ENCODE measurements at places on chromosomes 16 and 17.

DNA sequence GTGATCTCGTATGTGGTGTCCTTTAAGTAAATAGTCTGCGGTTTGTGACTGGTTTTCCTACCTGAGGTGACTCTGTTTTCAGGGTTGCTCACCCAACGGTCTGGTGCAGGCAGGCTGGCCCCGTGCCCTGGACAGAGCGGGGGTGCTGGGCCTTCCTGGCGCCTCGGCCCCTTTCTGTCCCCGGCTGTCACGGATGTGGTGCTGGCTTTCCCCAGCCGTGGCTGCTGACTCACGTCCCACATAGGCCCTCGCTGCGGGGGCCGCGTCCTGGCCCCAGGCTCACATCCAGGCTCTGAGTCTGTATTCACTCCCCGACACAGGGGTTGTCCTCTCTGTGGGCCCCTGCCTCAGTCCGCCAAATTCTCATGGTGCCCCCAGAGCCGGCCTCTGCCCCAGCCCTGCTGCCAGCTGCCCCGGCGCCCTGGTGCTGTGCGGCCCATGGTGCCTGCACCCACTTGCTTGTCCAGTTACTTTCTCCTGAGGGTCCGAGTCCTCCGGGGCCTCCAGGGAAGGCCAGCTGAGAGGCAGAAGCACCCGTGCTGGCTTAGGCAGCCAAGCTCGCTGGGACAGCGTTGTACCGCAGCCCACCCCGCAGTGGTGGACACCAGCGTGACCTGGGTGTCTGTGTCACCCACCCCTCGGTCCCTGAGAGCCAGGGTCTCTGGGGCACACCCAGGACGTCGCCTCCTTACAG, 5.9 kb downstream of the CHMP6 start:
- no peak for DNase-seq

- no peak for DNase-seq
These were observed 4.5 kb downstream of the TTYH2 start for GRCh38 chr17:74217888-74218287.

DNA sequence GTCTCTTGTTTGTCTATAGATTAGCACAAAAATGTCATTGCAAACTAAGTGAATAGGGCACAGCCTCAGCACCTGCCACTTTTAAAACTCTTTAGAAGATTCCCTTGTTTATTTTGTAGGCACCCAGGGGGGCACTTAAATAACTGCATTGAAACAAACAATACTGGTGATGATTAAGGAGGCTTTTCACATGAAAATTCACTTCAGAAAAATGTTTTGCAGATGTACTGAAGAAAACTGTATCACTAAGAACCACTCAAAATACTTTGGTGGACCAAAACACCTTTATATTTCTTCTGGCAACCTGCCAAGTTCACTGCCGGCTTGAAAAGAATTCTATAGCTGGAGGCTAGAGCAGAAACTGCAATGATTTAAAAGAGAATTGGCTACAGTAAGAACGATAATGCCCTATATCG, 281.5 kb downstream of the TOX3 start:
- DNase-seq = no peak

DNA sequence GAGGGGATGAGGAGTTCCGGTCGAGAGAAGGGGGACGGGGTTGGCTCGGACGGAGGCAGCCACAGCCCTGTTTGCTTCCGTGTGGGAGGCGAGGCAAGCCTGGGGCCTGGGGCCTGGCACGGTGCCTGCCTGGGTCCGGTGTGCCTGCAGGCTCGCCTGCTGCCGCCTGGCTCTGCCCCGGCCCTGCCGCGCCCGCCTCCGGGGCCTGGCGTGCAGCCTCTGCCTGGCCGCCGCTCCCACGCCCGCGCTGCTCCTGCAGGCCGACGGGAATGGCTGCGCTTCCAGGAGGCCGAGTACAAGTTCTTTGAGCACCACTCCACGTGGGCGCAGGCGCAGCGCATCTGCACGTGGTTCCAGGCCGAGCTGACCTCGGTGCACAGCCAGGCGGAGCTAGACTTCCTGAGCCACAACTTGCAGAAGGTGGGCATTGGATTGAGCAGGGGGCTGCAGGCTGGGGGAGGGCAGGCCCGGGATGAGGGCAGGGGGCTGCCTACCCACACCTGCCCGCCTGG, 53.1 kb downstream of the MRC2 start:
- no peak for DNase-seq
